Endodermal cell (in vitro differentiated cells): ENCODE measurements at places on chromosomes 4 and X.
A peak's percentile ranks its signal among the peaks of the same experiment; 100 is the strongest.

GRCh38 chr4:74486905-74487304 lies 42.0 kb downstream of the AREG start:
- no peak for DNase-seq

DNA sequence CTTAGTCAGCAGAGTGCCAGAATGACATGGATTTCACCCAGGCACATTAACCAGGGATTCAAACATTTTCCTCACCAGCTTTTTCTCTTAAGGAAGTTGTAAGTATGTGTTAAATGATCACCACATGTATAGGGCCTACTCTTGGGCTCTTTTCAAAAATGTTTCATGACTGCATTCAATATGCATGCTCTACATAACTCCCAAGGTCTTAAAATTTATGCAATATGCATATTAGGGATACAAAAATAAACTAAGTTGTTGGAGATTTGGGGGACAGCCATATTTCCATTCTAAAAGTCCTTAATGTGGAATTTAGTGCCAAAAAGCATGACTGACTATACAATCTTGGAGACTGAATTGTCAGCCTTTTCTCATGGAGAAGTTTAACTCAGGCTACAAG lies 25.0 kb upstream of the TRPC5OS start:
- no peak for DNase-seq

DNA sequence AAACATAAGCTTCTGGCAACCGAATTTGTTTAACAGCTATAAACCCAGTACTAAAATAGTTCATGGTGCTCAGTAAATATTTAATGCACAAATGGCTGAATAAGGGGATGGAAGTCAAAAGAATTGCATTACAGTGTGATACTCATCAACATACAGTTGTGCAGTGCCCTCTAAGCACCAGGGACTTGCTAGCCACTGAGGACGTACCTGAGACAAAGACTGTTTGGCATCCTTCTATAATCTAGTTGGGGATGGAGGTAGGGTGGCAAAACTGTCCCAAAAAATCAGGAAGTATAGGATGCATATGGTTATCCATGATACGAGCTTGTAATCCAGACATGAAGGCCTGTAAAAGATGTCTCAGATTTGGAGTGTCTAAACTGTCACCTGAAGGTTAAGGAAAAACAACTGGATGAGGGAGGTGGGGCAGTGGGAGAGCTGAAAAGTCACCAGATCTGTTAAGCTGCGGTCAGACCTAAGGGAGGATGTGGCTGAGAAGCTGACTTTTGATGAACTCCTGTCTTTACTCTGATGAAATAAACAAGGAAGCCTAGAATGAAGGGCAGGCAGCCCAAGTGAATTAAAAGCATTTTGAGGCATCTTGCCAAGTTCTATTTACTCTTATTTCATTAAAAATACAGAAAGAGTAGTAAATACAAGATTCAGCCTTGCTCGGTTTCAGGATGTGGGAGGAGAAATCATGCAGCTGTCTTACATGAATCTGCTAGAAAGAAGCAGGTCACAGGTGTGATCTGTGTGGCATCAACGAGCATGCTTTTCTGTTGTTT lies 12.0 kb upstream of the CD38 start:
- DNase-seq = no peak

DNA sequence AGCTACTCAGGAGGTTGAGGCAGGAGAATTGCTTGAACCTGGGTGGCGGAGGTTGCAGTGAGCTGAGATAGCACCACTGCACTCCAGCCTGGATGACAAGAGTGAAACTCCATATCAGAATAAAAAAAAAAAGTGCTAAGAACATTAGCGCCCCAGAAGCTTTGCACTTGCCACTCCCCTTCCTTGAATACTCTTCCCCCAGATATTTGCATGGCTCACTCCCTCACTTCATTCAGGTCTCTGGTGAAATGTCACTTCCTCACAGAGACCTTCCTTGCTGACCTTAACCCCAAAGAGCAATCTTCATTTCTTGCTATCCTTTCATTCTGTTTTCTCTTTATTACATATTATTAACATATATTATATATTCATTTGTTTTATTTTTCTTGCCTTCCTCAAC lies 11.3 kb downstream of the CACNA1F start:
- no peak for DNase-seq

- no peak for DNase-seq
These were observed 795.2 kb downstream of the TRIML1 start for GRCh38 chr4:188934320-188934962.

DNA sequence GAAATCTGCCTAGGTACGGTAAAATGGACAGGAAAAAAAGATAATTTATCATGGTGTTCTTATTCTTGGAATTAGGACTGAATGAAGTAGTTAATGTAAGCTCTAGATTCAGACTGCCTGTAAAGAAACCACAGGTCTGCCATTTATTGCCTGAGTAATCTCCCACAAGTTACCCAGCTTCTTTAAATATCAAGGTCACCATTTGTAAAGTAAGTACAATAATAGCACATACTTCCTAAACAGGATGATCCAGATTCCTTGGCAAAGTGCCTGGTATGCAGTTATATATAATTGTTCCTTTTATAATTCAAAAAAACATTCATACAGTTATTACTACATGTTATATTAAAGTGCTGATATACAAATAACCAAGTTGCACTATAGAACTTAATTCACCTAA lies 368.6 kb downstream of the HNRNPD start:
- DNase-seq = no peak

DNA sequence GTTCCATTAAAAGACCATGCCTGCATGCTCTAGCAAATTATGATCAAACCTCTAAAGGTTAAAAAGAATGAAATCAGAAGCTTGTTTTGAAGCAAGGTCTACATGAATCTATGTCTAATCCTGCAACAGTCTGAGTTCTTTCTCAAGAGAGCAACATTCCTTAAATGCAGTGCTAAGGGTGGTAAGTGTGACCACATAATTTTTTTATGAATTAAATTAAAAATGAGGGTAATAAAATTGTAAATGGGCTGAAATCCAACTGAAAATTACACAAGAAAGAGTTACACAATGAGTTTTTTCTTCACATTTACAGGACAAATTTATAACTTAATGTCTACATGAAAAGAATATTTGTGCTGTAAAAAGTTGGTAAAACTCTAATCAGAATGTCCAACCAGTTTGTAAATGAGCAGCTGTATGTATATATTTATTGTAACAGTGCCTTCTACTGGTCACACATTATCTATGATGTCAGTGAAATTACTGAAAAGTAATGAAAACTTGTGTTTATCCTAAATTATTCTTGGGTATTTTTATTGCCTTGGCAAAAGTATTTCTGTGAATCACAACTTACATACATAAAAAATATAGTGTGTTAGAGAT lies 336.3 kb upstream of the PITX2 start:
- DNase-seq = no peak

DNA sequence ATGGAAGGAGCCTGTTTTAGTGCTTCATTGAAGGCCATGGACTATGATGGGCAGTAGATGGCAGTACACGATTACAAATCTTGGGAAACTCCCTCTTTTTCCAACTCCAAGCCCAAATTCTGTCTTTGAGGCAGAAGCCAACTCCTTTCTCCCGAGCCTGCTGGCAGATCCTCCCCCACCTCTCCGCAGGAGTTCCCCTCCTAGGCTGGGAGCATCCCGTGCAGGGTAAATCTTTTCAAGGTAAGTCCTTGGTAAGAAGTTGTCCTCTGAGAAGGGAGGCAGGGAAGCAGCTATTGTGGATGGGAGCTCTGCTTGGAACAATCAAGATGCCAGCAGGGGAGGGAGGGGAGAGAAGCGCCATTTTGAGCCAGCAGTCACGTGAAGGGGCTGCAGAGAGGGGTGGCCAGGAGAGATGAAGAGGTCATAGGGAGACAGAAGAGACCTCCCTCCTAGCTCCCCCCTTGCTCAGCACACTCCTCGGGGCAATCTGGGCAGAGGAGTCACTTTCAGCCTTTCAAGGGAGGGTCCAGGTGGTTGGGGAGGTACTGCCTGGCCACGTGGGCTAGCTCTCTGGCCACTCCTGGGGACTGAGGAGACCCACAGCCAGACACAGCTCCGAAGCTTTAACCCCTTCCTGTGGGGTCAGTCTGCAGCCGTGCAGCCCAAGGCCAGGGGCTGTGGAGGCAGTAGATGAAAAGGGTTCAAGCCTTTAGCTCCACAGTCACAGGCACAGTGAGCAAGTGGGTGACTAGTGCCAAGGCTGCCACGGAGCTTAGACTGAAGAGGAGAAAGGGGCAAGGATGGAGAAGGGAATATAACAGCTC lies 9.6 kb downstream of the CC2D2A start:
- DNase-seq = peak; percentile 94

- no peak for DNase-seq
These were observed 224.1 kb upstream of the GK2 start for GRCh38 chr4:79632114-79632513.

DNA sequence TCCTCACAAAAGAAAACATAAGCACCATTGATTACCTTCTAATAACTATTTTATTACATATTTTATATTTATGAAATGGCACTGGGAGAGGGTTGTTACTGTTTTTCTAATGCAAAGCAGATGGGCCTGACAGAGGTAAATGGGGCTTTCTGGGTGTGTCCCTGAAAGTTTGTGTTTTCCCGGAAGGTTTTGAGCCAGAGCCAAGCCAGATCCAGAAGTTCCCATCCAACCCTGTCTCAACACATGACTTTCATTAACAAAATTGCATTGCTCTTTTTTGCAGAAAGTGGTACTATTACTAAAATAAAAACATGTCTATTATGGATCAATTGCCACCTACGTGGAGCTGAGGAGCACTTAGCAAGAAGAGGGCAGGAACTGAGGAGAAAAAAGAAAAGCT lies 181.3 kb downstream of the RAB28 start:
- DNase-seq = no peak

DNA sequence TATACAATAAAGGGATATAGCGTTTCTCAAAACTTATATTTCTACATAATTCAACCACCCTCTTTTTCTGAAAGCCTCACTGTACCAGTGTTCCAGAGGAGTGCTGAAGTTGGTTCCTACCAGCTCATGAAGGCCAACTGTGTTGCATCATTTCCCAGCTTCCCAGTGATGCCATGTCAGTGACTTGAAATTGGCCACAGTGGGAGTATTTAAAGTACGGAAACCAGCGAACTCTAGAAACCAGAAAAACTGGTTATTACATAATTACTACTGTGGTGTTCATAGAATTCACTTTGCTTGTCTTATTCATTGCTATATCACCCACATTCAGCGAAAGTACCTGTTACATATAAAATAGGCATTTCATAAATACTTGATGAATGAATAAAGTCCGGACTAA lies 135.4 kb downstream of the GC start:
- no peak for DNase-seq

DNA sequence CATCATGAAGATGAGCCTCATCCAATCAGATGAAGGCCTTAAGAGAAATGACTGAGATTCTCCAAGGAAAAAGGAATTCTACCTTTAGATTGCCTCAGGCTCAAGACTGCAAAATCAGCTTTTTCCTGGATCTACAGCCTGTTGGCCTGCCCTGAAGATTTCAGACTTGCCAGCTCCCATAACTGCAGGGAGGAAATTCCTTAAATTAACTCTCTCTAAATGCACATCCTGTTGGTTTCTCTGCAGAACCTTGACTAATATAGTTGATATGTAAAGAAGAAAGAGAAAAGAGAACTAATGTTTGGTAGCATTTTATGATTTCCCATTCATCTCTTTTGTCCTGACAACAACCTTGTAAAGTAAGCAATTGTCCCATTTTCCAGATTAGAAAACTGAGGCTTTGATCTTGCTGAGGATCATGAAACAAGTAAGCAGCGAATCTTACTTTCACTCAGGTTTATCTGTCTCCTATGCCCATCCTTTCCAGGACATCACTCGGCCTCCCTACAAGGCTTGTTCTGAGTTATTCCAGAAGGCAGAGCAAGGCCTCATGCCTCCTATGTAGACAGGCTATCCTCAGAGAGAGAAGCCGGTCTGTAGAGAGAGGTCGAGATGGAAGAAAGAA lies 115.0 kb upstream of the LDB2 start:
- peak; percentile 22 for DNase-seq

DNA sequence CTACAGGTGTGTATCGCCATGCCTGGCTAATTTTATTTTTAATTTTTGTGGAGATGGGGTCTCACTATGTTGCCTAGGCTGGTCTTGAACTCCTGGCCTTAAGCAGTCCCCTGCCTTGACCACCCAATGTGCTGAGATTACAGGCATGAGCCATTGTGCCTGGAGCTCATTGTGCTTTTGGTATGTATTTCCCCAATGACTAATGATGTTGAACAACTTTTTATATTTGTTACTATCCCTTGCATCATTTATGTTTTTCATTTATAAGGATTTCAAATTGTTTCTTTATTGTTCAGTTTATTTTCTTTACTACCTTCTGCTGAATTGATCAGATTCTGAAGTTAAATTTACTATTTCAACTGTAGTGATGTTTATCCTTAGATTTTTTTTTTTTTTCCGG lies 199.7 kb downstream of the CEP135 start:
- no peak for DNase-seq

DNA sequence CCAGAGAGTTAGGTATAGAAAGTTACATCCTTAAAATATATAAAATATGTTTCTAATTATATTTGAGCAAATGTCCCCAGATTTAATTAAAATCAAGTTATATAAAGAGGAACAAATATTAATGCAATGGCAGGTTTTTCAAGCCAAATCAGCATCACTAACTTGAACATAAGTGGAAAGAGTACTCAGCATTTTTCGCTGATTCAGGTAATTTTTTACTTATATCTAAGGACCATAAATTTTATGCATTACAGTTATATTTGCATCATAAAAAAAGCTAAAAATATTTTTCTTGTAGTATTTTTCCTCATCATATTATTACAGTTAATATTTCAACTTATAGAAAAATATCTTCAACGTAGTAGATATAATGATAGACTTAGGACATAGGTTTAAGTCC lies 1047.4 kb downstream of the FAM133A start:
- DNase-seq = no peak

DNA sequence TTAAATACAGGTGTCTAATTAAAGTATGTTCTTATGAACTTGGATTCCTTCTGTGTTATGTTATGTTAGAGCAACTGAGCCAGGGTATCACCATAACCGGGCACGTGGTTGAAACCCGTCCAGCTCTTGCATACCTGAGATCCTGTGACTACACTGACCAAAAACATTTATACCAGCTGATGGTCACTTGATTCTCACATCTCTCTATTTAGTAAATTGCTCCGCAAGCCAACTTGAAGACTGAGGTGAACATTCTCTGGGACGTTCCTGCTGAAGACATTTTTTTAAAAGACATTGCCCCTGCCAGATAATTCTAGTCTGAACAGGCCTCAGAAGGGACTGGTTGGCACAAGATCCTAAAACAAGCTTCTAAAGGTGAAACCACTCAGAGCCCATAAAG lies 550.0 kb upstream of the DIPK2B start:
- no peak for DNase-seq

DNA sequence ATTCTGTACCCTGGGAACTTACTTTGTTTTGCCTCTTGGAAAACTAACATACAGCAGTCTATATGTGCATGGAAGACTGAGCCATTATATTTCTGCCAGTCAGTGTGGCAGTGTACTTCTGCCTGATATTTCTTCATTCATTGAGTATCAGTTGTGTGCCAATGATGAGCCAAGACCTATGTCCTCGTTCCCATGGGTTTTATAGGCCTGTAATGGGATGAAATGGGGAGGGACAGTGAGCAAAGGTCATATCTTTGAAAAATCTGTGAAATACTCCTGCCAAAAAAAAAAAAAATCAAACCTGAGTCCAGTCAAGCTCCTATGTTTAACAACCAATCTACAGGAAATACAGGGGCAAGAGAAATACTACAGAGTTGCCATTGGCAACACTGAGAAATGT lies 9.1 kb downstream of the NSD2 start:
- DNase-seq = no peak
